GM12891 (cell line): ENCODE measurements at places on chromosomes 3 and 15.

DNA sequence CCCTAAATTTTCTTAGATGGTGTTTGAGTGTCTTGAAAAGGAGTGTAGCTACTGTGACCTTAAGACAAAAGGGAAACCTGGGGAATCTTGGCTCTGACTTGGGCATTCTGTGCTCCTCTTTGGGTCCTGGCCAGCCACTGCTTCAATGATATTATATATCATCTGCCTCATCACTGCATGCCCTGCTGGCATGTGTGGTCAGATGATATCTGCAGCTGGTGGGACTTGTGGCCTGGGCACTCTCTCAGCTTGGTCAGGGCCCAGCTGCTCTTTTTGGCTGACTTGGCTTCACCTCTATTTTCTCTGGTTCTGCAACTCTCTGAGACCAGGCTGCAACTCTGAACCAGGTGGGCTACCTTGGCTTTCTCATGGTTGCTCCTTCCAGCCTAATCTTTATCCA is 446.1 kb upstream of the RARB start:
- DNase-seq = no peak

GRCh38 chr3:99780749-99781148 is 36.9 kb upstream of the CMSS1 start:
- no peak for DNase-seq

DNA sequence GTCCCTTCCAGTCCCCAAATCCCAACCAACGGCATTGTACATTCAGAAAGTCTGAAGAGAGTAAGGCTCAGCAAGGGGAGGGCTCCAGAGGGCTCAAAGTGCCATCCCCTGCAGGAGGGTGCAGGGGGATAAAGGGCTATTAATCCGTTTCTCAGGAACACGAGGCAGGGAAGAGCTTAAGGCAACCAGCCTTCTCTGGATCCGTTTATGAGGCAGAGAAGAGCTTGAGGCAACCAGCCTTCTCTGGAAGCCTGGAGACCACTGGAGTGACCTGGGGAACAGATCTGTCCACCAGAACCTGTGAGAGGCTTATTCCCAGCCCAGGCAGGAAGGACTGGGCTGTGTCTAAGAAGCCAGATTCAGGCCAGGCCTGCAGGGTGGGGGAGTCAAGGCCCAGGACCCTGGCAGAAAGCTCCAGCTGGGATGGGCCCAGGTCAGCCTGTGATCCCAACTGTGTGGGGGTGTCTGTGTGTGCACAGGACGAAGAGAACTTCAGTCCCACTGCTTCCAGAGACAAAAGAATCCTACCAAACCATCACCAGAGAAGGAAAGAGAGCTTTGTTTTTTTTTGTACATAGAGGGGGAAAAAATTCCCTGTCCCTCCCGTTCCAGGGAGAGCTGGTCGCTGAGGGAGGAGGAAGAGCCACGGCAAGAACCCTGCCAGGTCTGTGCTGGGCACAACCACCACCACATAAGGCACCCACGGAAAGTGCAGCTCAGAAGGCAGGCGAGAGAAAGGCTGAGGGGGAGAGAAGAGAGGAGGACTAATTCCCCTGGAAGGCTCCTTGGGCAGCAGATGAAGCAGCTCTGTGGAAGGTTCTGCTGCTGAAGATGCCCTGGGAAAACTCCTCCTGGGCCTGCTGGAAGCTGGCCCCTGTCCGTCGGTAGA is 1.6 kb upstream of the ULK3 start:
- no peak for DNase-seq

DNA sequence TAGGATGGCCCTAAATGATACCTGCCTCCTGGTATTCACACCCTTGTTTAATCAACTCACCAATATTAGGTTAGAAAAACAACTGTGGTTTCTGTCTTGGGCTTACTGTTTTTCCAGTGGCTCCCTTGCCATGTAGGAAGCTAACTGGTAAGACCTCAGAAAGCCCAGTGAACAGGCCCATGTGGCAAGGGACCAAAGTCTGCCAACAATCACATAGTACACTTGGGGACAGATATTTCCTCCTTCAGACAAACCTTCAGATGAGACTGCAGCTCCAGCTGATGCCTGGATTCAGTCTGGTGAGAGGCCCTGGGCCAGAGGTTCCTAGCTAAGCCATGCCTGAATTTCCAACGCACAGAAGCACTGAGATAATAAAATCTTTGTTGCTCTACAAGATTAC is 96.1 kb downstream of the GSK3B start:
- DNase-seq = no peak

- no peak for DNase-seq
Observed at GRCh38 chr15:62972814-62973213, 69.7 kb upstream of the TPM1 start.

DNA sequence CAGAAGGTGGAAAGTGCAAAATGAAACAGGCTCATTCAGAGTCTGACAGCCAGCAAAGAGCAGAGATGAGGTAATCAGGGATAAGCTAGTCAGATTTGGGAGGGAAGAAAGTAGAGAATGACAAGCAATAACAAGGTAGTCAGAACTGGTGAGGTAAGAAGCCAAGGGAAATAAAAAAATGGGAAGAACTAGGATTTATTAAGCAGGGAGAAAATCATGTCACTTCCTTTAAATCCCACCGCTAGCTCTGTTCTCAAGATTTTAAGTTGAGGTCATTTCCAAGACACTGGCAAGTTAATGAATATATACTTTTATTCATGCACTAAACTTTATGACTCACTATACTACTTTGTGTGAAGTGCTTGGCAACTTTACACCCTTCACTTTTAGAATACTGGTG is 1106.8 kb downstream of the IGSF11 start:
- DNase-seq = no peak

- DNase-seq = no peak
Observed at GRCh38 chr3:146781059-146781458, 175.9 kb upstream of the PLSCR5 start.

GRCh38 chr3:60025096-60026050 is 975.5 kb upstream of the CFAP20DC start:
- no peak for DNase-seq

DNA sequence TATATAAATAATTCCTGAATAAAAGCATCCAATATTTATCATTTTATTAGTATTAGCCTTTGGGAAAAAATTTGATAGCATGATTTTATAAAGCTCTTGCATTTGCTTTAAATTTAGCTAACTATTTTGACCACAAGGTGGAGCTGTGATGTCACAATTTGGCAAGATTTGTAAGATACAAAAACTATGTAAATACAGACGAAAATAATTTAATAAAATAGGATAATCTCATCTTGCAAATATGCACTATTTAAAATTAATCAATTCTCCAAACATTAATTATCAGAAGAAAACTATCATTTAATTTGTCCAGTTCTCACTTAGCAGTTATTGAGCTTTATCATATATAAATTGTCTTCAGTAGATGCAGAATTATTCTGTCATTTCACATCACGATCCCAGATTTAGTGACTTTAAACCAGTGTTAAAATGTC is 95.4 kb downstream of the PLOD2 start:
- DNase-seq = no peak

GRCh38 chr3:125683067-125683829 is 88.0 kb upstream of the OSBPL11 start:
- DNase-seq = no peak

GRCh38 chr3:111917300-111917699 is 58.2 kb downstream of the PHLDB2 start:
- no peak for DNase-seq

DNA sequence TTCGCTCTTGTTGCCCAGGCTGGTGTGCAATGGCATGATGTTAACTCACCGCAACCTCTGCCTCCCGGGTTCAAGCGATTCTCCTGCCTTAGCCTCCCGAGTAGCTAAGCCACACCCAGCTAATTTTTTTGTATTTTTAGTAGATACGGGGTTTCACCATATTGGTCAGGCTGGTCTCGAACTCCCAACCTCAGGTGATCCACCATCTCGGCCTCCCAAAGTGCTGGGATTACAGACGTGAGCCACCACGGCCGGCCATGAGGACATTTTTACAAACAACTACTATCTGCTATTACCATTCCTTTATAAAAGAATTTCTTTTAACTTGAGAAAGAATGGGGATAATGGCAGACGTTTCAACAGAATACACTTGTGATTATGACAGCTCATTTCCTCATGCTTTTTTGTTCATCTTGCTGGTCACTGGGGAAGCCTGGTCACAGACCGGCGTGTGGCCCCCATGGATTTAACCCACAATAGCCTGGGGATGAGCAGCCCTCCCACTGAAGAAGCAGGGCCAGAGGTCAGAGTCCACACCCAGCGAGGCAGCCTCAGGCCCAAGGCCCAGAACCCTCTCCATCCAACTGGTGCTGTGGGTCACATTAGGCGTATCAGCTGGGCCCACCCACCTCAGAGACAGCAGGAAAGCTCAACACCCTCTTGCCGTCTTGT is 112.0 kb downstream of the LIPC start:
- DNase-seq = no peak

- DNase-seq = no peak
Observed at GRCh38 chr3:121786485-121786884, 36.9 kb upstream of the GOLGB1 start.

GRCh38 chr15:49946681-49947080 is 172.4 kb downstream of the ATP8B4 start:
- no peak for DNase-seq

GRCh38 chr15:86654501-86654900 is 574.8 kb downstream of the AGBL1 start:
- no peak for DNase-seq

- DNase-seq = no peak
Observed at GRCh38 chr15:78304216-78305066, 5.0 kb upstream of the SKIC8 start.

- no peak for DNase-seq
Observed at GRCh38 chr3:45753095-45753494, 43.2 kb downstream of the SLC6A20 start.

DNA sequence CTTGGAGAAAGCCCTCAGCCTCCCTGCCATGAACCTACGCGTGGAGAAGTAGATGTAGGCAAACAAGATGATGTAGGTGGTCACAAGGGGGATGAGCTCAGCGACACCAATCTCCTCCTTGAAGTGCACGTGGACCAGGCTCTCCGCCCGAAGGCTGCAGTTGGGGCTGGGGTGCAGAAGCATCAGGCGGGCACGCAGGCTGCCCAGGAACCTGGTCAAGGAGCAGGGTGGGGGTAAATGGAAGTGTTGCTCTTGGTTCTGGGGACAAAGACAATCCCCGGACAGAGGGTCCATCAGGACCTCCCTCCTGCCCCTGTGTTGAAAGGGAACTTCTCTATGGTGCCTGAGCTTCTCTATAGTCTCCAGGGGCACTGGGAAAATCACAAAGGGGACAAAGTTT is 45.1 kb downstream of the PTPN23 start:
- no peak for DNase-seq

GRCh38 chr3:123834631-123835030 is 49.5 kb downstream of the MYLK start:
- DNase-seq = no peak

- no peak for DNase-seq
Observed at GRCh38 chr3:195595785-195596531, 12.2 kb upstream of the APOD start.

GRCh38 chr15:40038275-40038637 is 725 bp downstream of the SRP14 start:
- no peak for DNase-seq

- no peak for DNase-seq
Observed at GRCh38 chr15:45099549-45100165, 14.3 kb downstream of the DUOX2 start.

- DNase-seq = no peak
Observed at GRCh38 chr3:11562277-11562881, 81.3 kb downstream of the VGLL4 start.

GRCh38 chr3:156632601-156633000 is 41.8 kb upstream of the TIPARP start:
- DNase-seq = no peak

GRCh38 chr3:128188956-128189355 is 35.7 kb downstream of the EEFSEC start:
- DNase-seq = no peak

DNA sequence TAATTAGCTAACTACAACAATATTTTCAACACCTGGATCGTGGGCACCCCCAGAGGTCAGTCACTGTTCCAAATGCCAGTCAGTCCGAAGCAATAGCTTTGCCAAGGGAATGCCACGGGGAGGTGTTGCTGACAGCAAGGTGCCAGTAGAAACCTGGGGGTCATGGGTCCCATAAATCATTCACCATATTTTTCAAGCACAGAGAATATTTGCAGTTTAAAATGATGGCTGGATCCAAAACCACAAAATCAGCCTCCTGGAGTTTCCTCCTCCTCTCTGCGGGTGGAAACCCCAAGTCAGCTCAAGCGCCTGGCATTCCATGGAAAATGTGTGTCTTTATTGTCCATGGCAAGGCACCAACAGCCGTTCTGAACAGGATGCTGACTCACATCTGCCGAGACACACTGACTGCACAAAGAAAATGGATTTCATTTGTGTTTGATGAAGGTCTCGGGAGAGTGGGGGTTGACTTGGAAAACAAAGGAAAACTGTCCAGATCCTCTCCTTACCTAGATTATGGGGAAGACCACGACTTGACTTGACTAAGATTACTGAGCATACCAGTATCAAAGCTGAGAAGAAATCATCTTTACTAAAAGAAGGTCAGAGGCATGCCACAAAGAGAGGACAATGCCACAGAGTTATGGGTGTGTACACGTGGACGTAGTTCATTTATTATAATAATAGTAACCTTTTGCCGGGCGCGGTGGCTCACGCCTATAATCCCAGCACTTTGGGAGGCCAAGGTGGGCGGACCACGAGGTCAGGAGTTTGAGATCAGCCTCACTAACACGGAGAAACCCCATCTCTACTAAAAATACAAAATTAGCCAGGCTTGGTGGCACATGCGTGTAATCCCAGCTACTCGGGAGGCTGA is 26.4 kb downstream of the ANXA2 start:
- DNase-seq = no peak

GRCh38 chr15:44023176-44023575 is 171.9 kb downstream of the FRMD5 start:
- DNase-seq = no peak

GRCh38 chr3:105865016-105865623 is 3.7 kb downstream of the CBLB start:
- DNase-seq = no peak

DNA sequence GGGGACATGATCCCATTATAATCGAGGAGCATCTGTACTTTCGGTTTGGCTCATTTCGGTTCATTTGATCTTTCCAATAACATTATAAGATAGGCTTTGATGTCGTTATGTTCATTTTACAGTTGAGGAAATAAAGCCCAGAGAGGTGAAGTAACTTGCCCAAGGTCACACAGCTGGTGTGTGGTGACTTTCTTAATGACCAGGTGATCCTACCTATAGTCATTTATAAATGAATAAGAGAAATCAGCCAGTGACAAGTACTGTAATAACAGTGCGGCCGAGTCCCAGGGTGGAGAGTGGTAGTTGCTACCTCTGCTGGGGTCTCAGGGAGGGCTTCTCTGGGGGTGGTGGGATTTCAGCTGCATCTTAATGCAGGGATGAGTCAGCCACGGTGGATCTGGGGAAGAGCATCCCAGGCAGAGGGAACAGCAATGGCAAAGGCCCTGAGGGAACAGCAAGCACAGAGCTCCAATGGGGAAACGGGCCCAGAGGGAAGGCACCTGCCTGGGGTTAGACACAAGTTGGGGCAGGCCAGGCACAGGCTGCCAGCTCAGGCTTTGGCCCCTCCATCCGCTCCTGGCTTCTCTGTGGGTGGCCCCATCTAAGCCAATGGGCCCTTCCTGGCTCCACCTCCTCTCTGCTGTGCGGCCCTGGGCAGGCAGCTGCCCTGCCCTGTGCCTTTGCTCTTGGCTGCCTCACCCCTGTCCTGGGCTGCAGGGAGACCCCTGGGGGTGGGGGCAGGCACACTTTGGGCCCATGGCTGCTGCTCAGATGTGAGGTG is 1.1 kb upstream of the FBLN2 start:
- DNase-seq = no peak

- DNase-seq = no peak
Observed at GRCh38 chr3:74739242-74739641, 124.8 kb upstream of the CNTN3 start.
